Activated CD8-positive, alpha-beta memory T cell treated with anti-CD3 and anti-CD28 coated beads, Interleukin-2, amount 10 ng/mL, durations not matched to agents 7 days and 5 days (primary cell): ENCODE measurements at places on chromosomes 7 and 10. TPM values are rescaled to one million over a fixed set of nuclear protein-coding genes. Genes with fewer than 3 reads are reported as not detected.

DNA sequence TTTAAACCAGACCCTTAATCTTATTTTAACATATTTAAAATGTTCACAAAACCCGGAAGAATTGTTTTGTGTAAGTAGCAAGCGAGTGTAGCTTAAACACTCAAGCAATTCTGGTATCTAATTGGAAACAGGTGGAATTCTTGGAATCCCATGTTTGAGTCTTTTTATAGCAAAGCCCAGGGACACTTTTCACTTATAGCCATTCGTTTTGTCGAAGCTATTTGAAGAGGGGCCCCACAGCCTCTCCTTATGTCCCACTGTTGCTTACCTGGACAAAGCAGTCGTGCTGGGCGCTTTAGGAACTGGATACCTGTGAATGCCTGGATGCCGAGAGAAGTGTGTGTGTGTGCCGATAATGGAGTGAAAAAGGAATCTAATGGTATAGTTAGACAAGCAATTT is 3.3 kb downstream of the CUX1 start:
- DNase-seq = no peak
- no peak overlapping the region for H3K4me3 ChIP-seq
- no peak overlapping the region for H3K27ac ChIP-seq
- H3K36me3 ChIP-seq = no peaks in the 10 kb centered on the region

DNA sequence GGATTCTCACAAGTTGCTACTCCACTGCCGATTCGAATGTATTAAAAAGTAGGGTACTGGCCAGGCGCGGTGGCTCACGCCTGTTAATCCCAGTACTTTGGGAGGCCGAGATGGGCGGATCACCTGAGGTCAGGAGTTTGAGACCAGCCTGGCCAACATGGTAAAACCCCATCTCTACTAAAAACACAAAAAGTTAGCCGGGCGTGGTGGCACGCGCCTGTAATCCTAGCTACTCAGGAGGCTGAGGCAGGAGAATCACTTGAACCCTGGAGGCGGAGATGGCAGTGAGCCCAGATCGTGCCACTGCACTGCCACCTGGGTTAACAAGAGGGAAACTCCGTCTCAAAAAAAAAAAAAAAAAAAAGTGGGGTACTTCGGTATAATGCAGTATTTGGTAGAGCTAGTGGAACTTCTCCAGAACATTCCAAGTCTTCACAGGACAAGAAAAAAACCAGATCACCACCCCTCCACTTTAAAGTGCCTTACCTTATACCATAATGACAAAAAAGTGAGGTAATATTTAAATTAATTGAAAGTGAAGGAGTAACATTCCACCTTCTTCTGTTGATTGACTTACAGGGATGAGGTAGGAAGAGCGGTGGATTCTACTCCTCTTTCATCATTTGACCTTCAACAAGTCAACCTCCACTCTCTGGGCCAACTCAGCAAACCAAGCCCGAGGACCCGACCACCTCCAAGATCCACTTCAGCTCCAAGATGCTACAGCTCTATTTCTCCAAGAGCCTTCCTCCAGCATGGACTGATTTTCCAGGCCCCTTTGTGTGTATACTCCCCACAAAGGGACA is 2.0 kb downstream of the BAZ1B start:
- peaks cover 47% of the 10 kb centered on the region for H3K4me1 ChIP-seq
- H3K27me3 ChIP-seq = no peaks in the 10 kb centered on the region
- peak; percentile 51 for DNase-seq
- H3K27ac ChIP-seq = peak overlapping the region; percentile 96
- H3K36me3 ChIP-seq = peaks cover 47% of the 10 kb centered on the region
- peak overlapping the region; percentile 99 for H3K4me3 ChIP-seq

GRCh38 chr7:140060788-140061606 is 1.8 kb downstream of the PARP12 start:
- H3K4me1 ChIP-seq = peaks cover 54% of the 10 kb centered on the region
- H3K4me3 ChIP-seq = peak overlapping the region; percentile 87
- H3K36me3 ChIP-seq = peaks cover 59% of the 10 kb centered on the region
- no peak for DNase-seq

- no peaks in the 10 kb centered on the region for H3K36me3 ChIP-seq
- H3K4me1 ChIP-seq = peaks cover 8% of the 10 kb centered on the region
- peaks cover 4% of the 10 kb centered on the region for H3K27me3 ChIP-seq
- H3K27ac ChIP-seq = no peak overlapping the region
Observed at GRCh38 chr10:77036993-77037734, 600.4 kb downstream of the KCNMA1 start.

GRCh38 chr10:67257018-67257417 is 331.2 kb downstream of the LRRTM3 start:
- no peaks in the 10 kb centered on the region for H3K4me1 ChIP-seq
- no peak for DNase-seq
- no peaks in the 10 kb centered on the region for H3K36me3 ChIP-seq
- H3K27ac ChIP-seq = no peak overlapping the region
- no peaks in the 10 kb centered on the region for H3K27me3 ChIP-seq

The NCF1 gene
- 0.30 TPM for total RNA-seq

The C10orf143 gene
- 2.7 TPM for total RNA-seq

The NPC1L1 gene
- total RNA-seq = not detected

DNA sequence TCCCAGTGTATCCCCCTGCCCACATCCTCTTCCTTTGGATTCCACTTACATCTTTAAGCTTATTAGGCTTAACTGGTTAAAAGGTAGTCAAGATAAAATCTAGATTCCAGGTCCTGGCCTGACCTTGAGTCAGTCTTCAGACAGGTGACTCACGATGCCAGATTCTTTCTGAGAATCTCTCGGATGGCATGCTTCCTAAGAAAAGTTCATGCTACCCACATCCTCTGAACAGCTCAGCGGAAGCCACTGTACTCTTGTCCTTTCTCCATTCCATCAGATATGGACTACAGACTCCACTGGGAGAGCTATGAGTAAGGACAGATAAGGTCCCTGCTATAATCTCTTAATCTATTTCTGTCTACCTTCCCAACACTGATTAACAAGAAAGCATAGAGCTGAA is 43.4 kb downstream of the DNMBP start:
- peaks cover 8% of the 10 kb centered on the region for H3K36me3 ChIP-seq
- H3K27ac ChIP-seq = no peak overlapping the region
- H3K4me1 ChIP-seq = peaks cover 5% of the 10 kb centered on the region
- no peak overlapping the region for H3K4me3 ChIP-seq

The PAPOLB gene
- not detected for total RNA-seq

The LBX1 gene
- total RNA-seq = not detected

- H3K4me3 ChIP-seq = no peak overlapping the region
- no peaks in the 10 kb centered on the region for H3K27me3 ChIP-seq
- H3K4me1 ChIP-seq = no peaks in the 10 kb centered on the region
- no peaks in the 10 kb centered on the region for H3K36me3 ChIP-seq
Observed at GRCh38 chr10:58696736-58697135, 184.1 kb downstream of the BICC1 start.

The GPR22 gene
- not detected for total RNA-seq

DNA sequence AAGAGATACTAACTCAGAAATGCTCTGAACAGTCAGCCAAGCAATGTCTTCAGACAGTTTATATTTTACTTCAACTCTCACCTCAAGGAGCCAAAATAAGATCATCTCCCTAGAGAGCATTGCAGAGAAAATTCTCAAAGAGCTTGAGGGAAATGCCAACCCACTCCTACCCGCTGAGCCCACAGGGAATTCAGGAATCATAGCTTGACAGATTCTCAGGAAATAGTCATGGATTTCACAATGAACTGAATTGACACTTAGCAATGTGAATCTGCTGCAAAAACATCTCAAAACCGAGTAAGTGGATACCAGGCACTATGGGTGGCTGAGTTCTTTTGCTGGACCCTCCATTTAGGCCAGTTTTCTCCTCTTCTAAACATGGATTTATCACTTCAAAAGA is 9.8 kb upstream of the PLAC9 start:
- no peak overlapping the region for H3K4me3 ChIP-seq
- no peaks in the 10 kb centered on the region for H3K4me1 ChIP-seq
- H3K27me3 ChIP-seq = peaks cover 31% of the 10 kb centered on the region
- no peaks in the 10 kb centered on the region for H3K36me3 ChIP-seq
- no peak overlapping the region for H3K27ac ChIP-seq
- DNase-seq = no peak

- no peak overlapping the region for H3K4me3 ChIP-seq
- H3K36me3 ChIP-seq = no peaks in the 10 kb centered on the region
- peaks cover 8% of the 10 kb centered on the region for H3K27me3 ChIP-seq
- peak; percentile 31 for DNase-seq
Observed at GRCh38 chr7:1693991-1694524, 24.0 kb downstream of the ELFN1 start.

DNA sequence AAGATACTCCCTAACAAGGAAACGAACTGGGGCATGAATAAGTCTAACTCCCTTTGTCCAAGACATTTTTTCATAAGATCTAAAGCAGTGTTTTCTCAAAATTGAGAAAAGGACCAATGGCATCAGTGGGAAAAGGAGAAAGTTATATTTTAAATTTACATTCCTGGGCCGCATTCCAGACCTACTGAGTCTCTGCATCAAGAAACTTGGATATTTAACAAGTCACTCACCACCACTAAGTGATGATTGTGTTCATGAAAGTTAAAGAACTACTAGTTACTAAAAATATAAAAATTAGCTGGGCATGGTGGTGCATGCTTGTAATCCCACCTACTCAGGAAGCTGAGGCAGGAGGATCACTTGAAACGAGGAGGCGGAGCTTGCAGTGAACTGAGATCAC is 149.6 kb upstream of the MEOX2 start:
- no peaks in the 10 kb centered on the region for H3K4me1 ChIP-seq
- H3K27me3 ChIP-seq = no peaks in the 10 kb centered on the region
- DNase-seq = no peak
- H3K4me3 ChIP-seq = no peak overlapping the region

The INSYN2A gene
- total RNA-seq = not detected

DNA sequence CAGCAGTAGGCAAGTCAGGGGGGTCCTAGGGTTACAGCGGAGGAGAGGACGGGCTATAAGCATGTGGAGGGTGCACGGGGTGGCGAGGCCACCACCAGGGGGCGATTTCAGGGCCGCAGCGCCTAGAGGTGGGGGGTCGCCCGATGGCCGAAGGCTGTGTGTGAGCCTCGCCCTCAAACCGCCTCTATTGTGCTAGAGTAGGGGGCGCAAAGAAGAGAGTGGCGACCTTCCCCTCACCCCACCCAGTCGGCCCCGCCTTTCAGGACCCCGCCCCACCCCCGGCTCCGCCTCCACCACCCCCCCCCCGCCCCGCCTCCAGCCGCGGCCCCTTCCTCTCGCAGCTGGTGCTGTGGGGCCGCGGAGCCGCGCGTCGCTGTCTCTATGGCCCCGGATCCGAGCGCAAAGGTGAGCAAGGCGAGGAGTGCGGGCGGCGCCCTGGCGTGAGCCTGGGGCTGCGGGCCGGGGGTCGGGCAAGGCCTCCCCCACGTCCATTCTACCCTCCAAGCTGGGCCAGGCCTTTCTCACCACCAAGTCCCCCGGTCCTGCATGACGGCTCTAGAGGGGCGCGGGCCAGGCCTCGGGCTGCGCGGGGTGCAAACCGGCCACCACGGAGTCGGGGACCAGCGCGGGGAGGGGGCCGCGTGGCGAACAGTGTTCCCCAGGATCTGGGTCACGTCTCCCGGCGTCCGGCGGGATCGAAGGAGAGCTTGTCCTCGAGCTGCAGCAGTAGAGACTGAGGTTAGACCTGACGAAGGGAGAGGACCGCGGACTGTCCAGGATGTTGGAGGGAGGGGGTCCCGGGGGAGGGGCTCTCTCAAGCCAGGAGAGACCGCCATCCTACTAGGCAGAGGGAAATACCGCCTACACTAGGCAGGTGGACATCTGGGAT is at the start of gene SEMA4G:
SEMA4G (plus strand) TSS at position 318 of the 889 bp plus-strand sequence. CDS start 3,409 bp downstream, outside the sequence.
- no peaks in the 10 kb centered on the region for H3K27me3 ChIP-seq
- H3K4me3 ChIP-seq = peak within 1 kb of the TSS; percentile 27
- peak within 1 kb of the TSS; percentile 35 for H3K27ac ChIP-seq
- H3K4me1 ChIP-seq = peaks cover 7% of the 10 kb centered on the region
- no peaks in the 10 kb centered on the region for H3K36me3 ChIP-seq

- H3K27me3 ChIP-seq = no peaks in the 10 kb centered on the region
- H3K4me3 ChIP-seq = no peak overlapping the region
- DNase-seq = no peak
Observed at GRCh38 chr7:92489634-92490033, 11.9 kb upstream of the ERVW-1 start.

DNA sequence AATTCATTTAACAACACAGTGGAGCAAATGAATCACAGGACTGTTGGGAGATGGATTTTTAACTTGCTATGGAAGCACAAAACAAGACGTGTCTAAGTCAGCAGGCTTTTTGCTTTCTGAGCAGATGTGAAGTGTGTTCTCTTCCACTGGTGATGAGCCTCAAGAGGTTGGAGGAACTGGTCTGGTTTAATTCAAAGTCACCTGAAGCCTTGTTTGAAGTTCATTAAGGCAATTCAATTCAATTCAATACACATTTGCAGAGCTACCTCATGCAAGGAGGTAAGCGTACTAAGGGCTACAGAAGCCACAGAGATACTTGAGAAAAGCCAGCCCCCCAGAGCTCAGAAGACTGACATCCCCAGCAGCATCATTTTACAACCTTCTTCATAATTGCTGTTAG is 68.4 kb upstream of the PALS2 start:
- no peaks in the 10 kb centered on the region for H3K36me3 ChIP-seq
- no peak overlapping the region for H3K4me3 ChIP-seq
- H3K27me3 ChIP-seq = peaks cover 17% of the 10 kb centered on the region

The PFKP gene
- total RNA-seq = 230 TPM

GRCh38 chr10:34889004-34889869 is 74.1 kb upstream of the PARD3 start:
- no peak overlapping the region for H3K4me3 ChIP-seq
- no peak overlapping the region for H3K27ac ChIP-seq
- H3K27me3 ChIP-seq = no peaks in the 10 kb centered on the region
- peaks cover 2% of the 10 kb centered on the region for H3K4me1 ChIP-seq
- no peak for DNase-seq

DNA sequence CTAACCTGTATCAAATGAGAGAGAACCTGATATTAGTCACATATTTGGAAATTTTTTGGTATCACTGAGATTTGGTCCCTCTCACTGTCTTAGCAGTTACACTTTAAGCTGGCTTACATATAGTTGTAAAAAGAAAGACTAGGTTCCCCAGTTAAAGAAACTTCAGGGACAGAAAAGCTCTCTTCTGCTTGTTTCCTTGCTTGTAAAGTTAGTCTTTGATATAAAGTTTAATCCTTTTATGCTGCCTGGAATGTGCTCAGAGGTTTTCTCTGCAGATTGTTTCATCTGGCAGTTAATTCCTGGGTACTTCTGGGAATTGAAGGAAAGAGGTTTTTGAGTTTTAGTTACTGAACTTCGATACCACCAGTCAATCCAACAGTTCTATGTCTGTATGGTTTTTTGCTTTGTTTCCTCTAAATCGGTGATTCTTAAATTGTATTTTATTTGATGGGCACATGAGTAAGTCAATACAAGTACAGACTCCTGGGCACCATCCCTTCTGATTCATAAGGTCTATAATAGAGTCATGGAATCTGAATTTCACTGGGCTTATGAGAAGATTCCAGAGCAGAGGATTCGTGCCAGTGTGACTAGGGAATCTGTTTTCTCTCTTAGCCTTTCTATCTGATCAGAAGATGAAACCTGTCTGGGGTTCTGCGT is 1080.9 kb upstream of the C7orf33 start:
- no peaks in the 10 kb centered on the region for H3K4me1 ChIP-seq
- H3K4me3 ChIP-seq = no peak overlapping the region
- no peak for DNase-seq
